D341Med (cell line): ENCODE measurements at places on chromosomes 16 and 17.
A peak's percentile ranks its signal among the peaks of the same experiment; 100 is the strongest.

GRCh38 chr17:59151006-59151405 is 4.0 kb downstream of the SKA2 start:
- no peak for DNase-seq

DNA sequence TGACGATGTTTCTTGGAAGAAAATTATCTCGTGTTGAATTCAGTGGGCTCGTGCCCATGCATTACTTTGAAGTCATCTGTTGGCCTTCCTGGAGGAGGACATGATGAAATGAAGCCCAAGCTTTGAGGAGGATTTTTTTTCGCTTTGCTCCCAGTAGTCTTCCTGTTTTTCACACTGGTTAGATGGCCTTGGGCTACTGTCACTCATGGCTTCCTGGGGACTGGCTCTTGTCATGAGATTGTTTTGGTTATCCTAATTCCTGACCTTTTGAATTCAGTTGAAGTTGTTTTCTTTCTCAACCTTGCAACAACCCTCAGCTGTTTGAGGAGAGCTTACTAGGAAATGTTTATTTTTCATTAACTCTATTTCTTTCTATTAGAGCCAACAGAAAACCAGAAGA is 430.7 kb downstream of the HS3ST3B1 start:
- DNase-seq, result no peak

GRCh38 chr16:89320782-89321501 is 103.4 kb downstream of the ZNF778 start:
- DNase-seq, result peak; percentile 63

GRCh38 chr16:54405478-54405877 is 118.9 kb upstream of the IRX3 start:
- no peak for DNase-seq

GRCh38 chr16:5448798-5449197 is 351.2 kb upstream of the EEF2KMT start:
- DNase-seq, result no peak

- no peak for DNase-seq
These were observed 18.9 kb downstream of the PLEKHG4 start for GRCh38 chr16:67298277-67298676.

GRCh38 chr16:62253966-62254365 is 217.7 kb upstream of the CDH8 start:
- DNase-seq, result no peak

- DNase-seq, result peak; percentile 65
These were observed at the start of gene CYBA for GRCh38 chr16:88650749-88651275. CYBA (minus strand) TSS chr16:88651053; CDS start chr16:88651013, 40 bp downstream.

GRCh38 chr17:83084621-83085056 is 5.2 kb downstream of the METRNL start:
- no peak for DNase-seq

GRCh38 chr16:9012848-9013507 is 49.3 kb upstream of the USP7 start:
- DNase-seq, result peak; percentile 88

DNA sequence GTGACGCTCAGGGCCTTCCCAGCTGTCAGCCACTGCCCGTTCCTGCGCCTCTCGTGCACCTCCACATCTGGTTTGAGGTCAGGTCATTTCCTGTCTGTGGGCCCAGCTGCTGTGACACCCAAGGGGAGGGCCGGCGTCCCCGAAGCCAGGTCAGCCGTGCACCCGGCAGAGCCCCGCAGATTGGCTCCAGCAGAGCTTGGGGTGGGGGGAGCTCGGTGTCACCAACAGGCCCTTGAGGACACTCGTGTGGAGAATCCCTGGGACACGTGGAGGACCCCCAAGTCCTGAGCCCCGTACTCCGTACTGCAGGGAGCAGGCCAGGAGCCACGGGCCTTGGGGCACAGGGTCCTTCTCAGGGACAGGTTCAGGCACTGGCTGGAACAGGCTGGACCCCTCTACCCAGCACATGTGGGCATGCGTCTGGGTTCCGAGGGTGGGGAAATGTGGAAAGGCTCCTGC is 4.8 kb downstream of the SPATA2L start:
- DNase-seq, result no peak

- no peak for DNase-seq
These were observed 357.6 kb upstream of the C16orf82 start for GRCh38 chr16:26709175-26709574.

- no peak for DNase-seq
These were observed 184.9 kb downstream of the RBFOX1 start for GRCh38 chr16:7517496-7517895.

DNA sequence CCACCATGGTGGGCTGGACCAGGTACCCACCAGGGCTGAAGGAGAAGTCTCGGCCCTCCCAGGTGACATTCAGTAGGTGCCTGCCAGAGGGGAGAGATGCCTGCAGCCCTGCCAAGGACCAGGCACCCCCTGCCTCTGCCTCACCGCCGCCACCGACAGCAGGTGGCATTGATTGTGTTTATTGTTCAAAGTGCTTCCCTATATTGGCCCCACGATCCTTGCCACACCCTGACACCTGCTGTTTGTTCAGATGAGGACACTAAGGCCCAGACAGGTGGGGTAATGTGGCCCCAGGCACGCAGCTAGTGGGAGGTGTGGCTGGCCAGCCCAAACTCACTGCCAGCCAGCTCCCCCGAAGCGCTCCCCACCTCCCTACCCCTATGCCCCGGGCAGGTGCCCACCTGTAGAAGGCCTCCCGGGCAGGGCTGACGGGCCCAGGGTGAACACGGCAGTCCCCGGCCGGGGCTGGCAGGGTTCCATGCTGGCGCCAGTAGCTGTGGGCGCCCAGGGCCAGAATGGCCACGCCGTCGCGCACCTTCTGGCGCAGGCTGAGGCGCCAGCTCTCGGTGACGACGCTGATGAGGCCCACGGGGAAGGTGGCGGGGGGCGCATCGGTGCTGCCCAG is 8.0 kb downstream of the GRIN2C start:
- no peak for DNase-seq

GRCh38 chr16:58155839-58156238 is 26.7 kb upstream of the CFAP20 start:
- DNase-seq, result no peak

- DNase-seq, result peak; percentile 84
These were observed at the start of gene CPNE2 for GRCh38 chr16:57091975-57092785. CPNE2 (plus strand) TSS chr16:57092583; CDS start chr16:57110743, 18,160 bp downstream.

- peak; percentile 65 for DNase-seq
These were observed 23.5 kb downstream of the GTF3C1 start for GRCh38 chr16:27526180-27526579.

DNA sequence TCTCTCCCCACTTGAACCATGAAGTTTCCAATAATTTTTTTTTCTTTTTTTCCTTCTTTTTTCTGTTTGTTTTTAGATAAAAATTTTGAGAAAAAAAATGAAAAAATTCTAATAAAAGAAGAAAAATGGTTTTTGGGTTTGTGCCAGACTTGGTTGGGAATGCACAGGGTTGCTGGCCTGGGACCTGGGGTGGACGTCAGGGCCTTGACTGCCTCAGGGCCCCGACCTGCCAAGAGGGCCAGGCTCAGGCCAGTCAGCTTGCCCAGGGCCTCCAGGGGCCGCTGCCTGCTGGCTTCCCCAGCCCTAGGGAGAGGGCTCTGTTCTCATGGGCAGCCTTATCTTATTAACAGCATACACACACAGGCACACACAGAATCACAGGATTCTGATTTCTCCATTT is 6.5 kb downstream of the TBX6 start:
- no peak for DNase-seq

DNA sequence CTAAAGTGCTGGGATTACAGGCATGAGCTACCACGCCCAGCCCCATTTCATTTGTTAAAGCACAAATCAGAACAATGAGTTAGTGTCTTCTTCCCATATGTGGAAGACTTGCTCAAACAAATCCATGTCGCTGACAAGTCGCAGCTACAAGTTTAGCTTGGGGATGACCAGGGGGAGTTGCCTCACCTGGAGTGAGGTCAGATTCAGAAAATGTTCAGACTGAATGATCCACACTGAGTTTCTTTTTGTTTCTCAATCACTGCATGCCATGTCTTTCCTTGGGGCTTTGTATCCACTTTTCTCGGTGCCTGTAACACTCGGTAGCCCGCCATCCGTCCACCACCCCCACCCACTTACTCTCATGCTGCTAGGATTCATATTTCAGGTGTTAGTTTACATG is 437.3 kb upstream of the DYNLRB2 start:
- no peak for DNase-seq

DNA sequence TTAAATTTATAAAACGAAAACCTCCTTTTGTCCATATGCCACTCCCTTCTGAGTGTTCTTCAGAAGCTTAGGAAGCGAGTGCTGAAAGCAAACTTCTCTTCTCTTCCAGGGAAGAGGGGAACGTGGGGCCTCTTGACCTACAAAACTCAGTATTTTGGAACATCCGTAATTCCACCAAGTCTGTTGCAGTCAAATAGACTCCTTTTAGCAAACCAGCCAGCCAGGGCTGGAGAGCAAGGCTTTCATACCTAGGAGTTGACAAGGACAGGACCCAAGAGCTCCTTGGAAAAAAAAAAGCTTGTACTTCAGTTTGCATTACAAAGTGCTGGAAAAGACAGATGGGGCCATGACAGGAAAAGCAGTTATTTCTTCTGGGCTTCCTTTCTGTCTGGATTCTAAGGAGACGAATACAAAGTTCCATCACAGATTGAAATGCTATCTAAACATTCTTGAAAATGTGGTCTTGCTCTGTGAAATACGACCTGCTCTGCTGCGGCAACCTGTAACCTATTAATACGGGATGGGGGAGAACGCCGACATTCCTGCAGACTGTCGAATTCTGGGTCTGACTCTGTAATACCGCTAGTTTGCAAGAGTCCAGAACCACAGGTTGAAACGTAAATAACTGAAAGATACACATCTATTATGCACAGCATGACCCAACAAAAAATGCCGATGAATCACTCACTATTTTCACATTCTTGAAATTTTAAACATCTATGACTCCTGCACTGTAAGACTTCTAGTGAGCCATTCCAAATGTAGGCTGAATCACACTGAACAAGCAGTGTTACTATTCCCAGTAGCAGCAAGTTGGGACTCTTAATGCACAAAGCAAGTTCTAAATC is 20.6 kb downstream of the VPS53 start:
- no peak for DNase-seq

DNA sequence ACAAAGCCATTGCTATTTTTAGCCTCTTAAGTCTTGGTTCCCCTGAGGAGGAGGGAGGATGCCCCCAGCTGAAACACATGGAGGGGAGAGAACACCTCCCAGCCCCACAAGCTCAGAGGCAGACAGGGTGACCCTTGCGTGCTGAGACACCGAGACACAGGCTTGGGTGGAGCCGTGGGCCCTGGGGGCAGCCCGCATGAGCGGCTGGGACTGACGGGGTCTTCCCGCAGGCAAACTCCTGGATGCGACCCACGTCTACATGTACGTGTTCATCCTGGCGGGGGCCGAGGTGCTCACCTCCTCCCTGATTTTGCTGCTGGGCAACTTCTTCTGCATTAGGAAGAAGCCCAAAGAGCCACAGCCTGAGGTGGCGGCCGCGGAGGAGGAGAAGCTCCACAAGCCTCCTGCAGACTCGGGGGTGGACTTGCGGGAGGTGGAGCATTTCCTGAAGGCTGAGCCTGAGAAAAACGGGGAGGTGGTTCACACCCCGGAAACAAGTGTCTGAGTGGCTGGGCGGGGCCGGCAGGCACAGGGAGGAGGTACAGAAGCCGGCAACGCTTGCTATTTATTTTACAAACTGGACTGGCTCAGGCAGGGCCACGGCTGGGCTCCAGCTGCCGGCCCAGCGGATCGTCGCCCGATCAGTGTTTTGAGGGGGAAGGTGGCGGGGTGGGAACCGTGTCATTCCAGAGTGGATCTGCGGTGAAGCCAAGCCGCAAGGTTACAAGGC is 9.8 kb downstream of the SLC16A3 start:
- no peak for DNase-seq

- no peak for DNase-seq
These were observed 305.2 kb downstream of the SEC14L1 start for GRCh38 chr17:77445760-77446532.

GRCh38 chr16:7330709-7331108 is 1.9 kb upstream of the RBFOX1 start:
- DNase-seq, result no peak

DNA sequence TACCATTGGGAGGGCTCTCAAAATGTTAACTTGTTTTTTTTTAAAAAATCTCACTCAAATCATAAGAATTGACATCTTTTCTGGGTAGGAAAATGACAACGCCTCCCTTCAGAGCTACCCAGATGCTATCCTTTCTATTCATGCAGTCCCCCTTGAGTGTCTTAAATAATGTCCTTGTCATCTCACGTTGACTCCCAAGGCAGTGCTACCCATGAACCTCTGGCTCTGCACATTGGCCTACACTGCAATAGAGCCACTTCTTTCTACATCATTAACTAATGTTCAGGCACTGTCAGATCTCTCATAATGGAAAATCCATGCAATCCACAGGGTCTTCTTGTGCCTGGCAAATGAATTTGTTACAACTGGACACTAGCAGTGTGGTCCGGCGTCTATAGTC is 569.8 kb upstream of the ZFHX3 start:
- DNase-seq, result no peak

- no peak for DNase-seq
These were observed 1.1 kb downstream of the KATNB1 start for GRCh38 chr16:57736419-57737351.

- no peak for DNase-seq
These were observed 315.5 kb upstream of the CDH5 start for GRCh38 chr16:66050991-66051390.

DNA sequence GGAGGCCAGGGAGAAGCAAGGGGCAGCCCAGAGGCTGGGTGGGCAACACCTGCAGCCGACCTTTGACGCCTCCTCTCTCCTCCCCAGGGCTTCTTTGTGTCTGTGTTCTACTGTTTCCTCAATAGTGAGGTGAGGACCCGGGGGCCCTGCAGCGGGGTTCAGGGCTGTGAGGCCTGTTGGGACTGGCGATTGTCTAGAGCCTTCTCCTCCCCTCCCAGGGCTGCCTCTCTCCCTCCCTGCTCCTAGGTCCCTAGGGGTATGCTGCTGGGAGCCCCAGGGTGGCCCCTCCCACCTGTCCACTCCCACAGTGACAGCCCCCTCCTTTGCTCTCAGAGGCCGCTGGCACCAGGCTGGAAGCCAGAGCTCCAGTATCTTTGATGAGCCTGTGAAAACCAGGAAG is 10.8 kb upstream of the SPPL2C start:
- no peak for DNase-seq

DNA sequence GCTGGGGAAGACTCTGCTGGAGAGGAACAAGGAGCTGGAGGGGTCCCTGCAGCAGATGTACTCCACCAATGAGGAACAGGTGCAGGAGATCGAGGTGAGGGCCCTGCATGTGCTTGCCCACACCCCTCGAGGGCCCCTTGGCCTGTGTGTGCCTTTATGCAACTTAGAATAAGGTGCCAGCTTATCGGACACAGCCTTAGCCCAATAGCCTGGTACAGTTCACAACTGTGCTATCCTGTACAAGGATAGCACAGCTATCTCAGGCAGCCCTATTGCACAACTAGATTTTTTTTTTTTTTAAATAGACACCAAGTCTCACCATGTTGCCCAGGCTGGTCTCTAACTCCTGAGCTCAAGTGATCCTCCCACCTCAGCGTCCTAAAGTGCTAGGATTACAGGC is 12.1 kb downstream of the CDR2L start:
- peak; percentile 14 for DNase-seq

DNA sequence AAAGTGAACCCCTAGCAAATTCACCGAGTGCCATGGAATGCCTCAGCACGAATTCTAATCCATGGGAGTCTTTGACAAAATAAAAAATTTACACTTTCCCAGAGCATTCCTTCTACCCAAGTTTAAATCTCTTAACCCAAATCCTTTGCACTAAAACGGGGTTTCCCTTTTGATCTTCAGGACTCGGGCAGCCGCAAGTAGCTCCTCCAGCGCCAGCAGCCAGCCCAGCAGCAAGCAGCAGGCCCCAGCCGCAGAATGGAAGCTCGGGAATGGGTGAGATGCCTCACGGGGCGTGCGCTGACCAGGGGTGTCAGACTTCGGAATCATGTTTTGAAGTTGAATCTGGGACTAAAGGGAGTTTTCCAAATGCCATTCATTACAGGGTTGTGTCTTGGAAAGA is 42.4 kb downstream of the RPA1 start:
- no peak for DNase-seq
